Neural progenitor cell (in vitro differentiated cells): ENCODE measurements at places on chromosomes 12 and 14. TPM values are rescaled to one million over a fixed set of nuclear protein-coding genes. Genes with fewer than 3 reads are reported as not detected.
A peak's percentile ranks its signal among the peaks of the same experiment; 100 is the strongest.

- H3K4me3 ChIP-seq: no peak overlapping the region
- no peak for DNase-seq
- no peak overlapping the region for H3K27ac ChIP-seq
Measured at GRCh38 chr12:10540776-10541205, 35.1 kb downstream of the EIF2S3B start.

- no peaks in the 10 kb centered on the region for H3K36me3 ChIP-seq
- no peak overlapping the region for H3K4me3 ChIP-seq
- H3K4me1 ChIP-seq: no peaks in the 10 kb centered on the region
- no peaks in the 10 kb centered on the region for H3K27me3 ChIP-seq
Measured at GRCh38 chr14:80117876-80118275, 93.4 kb downstream of the DIO2 start.

GRCh38 chr14:61761557-61761956 is 663 bp upstream of the SNAPC1 start:
- no peak for DNase-seq
- H3K4me3 ChIP-seq: peak overlapping the region; percentile 74
- H3K27ac ChIP-seq: peak overlapping the region; percentile 76
- H3K4me1 ChIP-seq: peaks cover 33% of the 10 kb centered on the region

DNA sequence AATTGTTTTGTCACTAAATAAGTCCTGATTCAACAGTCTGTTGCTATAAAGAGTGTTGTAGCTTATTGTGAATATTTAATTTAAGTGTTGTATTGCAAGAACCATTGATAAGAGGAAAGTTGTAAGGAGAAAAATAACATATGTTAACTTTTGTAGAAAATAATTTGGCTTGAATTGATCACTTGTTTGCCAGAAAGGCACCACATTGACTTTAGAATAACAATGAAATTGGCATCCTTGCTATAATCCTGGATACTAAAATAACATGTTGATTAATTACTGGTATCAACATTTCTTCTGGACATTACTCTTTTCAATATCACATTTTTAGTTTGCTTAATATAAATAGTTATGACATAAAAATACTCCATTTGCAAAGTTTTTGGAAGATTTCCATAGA is 159.0 kb downstream of the MGAT4C start:
- H3K27ac ChIP-seq: no peak overlapping the region
- H3K4me3 ChIP-seq: no peak overlapping the region
- no peaks in the 10 kb centered on the region for H3K4me1 ChIP-seq
- H3K36me3 ChIP-seq: no peaks in the 10 kb centered on the region
- no peaks in the 10 kb centered on the region for H3K27me3 ChIP-seq
- no peak for DNase-seq

GRCh38 chr12:94811611-94812010 is 161.3 kb upstream of the TMCC3 start:
- peaks cover 6% of the 10 kb centered on the region for H3K4me1 ChIP-seq
- no peak for DNase-seq
- no peak overlapping the region for H3K27ac ChIP-seq
- H3K4me3 ChIP-seq: no peak overlapping the region
- H3K36me3 ChIP-seq: peaks cover 4% of the 10 kb centered on the region

The ACVRL1 gene
- total RNA-seq: 0.22 and 2.0 TPM in 2 replicates

The SLC17A8 gene
- not detected in 2 replicates for total RNA-seq

The FGF23 gene
- 0.58 and 0.90 TPM in 2 replicates for total RNA-seq
